ENCODE measurements at places on chromosomes 16 and 17.

DNA sequence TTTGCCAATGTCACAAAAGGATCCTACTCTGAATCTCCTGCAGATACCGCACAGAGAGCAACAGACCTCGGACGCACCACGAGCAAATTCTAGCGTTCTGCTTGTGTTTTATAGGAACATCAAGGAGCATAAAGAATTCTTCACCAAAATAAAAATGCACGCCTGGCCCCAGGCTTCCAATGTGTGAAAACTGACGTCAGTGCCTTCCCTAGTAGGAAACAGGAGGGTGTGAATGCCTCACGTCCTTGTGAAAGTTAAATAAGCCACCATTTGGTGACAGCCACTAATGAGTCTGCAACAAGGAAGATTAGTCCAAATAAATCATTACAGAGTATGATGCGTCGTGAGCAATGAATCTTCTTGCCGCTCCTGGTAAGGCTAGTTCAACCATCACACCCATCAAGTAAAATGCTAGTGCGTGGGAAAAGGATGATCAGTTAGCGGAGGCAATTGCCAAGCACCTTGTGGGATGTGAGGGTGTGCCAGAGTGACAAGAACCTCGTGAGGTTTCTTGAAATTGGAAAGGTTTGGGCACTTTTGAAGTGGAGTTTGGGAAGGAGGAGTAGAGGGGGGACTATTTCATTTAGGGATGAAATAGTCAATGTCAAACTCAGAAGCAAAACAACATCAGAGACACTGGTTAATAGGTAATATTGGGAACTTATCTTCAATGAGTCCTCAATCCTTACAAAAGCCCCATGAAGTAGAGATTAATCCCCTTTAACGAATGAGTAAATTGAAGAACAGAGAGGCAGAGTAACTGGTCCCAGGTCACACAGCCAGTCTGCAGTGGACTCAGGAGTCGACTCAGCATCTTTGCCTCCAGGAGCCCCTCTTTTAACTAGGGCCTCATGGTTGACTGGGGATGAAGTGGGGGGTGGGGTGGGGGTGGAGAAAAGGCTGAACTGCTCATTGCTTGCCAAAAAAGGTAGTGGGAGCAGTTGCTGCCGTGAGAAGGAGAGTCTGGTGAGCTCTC lies 238.8 kb downstream of the SLC39A11 start:
- DNase-seq: no peak

DNA sequence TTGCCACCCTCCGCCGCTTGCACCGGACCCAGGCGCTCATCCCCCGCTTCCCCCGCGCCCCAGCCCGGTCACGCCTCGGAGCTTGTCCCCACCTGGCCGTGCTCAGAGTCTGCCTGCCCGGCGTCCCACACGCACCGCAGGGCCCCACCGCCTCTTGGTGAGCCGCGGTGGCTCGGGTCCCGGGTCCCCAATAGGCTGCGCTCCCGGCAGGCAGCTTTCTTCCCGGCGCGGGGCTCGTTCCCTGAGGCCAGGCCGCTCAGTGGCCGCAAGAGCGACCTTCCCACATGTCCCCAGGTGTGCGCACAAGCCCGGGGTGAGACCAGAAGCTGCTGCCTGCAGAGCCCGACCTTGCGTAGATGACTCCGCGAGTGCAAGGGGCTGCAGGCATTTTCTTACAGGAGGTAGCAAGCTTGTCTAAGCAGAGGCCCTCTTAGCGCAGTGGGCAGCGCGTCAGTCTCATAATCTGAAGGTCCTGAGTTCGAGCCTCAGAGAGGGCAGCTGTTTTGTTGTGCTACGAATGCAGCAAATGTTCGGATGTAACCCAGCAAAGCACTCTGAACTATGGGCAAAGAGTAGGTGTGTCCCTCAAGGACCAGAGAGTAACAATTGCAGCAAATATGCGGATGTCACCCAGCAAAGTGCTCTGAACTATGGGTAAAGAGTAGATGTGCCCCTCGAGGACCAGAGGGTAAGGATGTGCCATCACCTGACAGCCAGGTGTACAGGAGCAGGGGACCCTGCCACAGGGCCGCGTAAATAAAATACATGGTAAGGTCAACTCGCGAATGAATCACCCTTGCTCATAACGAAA lies 15.6 kb downstream of the TLE7 start:
- DNase-seq: no peak

- no peak for DNase-seq
Observed at GRCh38 chr17:53227514-53227913, 595.2 kb upstream of the KIF2B start.

- no peak for DNase-seq
Observed at GRCh38 chr17:79721993-79722671, 8.6 kb upstream of the ENPP7 start.

DNA sequence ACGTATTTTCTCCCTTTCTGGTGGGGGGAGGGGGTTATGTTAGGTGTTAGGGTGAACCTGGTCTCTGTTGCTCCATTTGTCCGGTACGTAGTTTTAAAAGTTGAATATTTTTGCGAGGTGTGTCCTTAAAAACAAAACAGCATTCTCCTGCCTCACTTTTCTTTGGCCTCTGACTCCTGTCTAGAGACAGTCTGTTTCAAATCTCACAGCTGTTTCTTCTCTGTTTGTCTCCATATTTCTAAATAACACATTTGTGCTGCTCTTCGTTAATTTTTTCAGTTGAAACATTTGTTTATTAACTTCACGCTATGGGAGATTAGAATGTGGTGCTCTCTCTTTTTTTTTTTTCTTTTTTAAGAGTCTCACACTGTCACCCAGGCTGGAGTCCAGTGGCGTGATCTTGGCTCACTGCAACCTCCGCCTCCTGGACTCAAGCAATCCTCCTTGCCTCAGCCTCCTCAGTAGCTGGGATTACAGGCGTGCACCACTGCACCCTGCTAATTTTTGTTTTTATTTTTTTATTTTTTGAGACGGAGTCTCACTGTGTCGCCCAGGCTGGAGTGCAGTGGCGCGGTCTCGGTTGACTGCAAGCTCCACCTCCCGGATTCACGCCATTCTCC lies 31.7 kb downstream of the RPA1 start:
- no peak for DNase-seq

- DNase-seq: no peak
Observed at GRCh38 chr17:42225646-42226045, 31.4 kb upstream of the GHDC start.

DNA sequence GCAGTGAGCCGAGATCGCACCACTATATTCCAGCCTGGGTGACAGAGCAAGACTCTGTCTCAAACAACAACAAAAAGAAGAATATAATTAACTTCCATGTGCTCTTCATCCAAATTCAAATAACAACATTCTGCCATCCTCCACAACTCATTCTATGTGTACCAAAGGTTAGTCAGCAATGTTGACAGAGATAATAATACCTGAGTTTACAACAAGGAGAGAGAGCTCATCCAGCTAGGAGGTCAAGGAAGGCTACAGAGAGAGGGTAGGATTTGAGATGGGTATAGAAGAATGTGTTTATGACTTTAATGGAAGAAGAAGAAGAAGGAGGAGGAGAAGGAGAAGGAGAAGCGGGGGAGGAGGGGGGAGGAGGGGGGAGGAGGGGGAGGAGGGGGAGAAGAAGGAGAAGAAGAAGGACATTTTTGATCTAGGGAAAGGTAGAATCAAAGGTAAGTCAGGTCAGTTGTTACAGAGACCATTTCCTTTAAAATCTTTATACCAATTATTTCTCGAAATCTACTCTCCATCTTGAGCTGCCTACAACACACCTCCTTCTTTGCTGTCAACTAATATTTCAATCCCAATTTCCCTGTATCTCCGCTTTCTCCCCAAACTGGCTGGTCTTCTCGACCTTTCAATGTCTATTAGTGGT lies 10.1 kb upstream of the HSF5 start:
- DNase-seq: no peak

DNA sequence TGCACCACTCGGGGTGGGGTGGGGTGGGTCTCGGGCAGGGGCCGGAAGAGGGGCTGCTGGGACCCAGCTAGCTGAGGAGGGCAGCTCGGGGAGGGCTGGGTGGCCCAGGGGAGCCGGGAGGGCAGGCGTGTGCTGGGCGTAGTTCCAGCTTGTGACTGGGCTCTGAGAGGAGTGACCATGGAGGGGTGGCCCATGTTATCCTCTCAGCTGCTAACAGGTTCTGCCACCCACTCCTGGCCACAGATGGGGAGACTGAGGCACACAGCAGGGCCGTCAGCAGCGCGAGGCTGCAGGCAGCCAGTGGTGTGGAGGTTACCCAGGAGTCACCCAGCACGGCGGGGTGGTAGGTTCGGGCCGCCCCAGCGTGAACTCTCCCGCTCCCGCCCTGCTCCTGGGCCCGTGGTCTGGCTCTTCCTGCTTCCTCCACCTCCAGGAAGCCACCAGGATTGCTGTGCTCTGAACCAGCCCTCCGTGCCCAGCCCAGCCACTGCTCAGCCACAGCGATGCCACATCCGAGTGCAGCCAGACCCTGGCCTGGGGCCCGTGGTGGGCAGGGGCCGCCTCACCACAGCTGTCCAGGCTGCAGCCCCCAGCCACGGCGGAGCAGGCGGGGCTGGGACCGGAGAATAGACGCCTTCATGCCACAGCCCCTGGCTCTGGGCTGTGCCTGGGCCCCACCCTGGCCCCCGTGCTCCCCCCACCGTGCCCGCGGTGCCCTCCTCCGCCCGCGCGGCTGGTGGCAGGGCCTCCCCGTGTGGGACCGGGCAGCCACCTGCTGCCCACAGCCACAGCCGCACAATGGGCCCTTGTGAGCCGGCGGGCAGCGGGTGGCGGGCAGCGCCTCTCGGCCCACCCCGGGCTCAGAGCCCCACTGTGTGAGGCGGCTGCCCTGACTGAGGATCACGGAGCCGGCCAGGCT lies 26.3 kb upstream of the SSTR5 start:
- no peak for DNase-seq

DNA sequence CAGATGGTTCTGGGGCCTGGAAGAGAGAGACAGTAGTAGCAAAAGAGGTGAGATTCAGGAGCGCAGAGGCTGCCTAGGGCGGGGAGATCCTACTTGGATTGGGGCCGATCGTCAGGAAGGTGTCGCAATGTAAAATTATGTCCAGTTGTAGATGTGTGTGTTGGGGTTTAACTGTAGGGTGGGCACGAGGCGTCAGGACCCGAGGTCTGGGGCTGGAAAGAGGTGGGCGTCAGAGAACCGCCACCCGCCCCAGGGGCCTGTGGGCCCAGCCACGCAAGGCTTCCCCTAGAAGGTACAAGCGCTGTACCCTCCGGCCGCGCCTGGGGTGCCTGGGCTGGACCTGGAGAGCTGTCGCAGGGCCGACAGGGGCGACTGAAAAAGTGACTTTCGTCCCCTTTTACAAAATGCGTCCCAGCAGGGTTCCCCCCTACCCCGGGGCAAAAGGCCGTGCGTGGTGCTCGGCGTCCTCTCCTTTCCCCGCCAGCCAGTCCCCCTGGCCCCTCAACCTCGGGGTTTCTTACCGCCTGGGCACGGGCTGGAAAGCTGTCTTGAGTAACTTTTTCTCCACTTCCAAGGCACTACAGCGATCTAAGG lies 2.8 kb downstream of the IRX3 start:
- DNase-seq: no peak

GRCh38 chr16:29126057-29126494 lies 141.2 kb downstream of the LAT start:
- DNase-seq: no peak

DNA sequence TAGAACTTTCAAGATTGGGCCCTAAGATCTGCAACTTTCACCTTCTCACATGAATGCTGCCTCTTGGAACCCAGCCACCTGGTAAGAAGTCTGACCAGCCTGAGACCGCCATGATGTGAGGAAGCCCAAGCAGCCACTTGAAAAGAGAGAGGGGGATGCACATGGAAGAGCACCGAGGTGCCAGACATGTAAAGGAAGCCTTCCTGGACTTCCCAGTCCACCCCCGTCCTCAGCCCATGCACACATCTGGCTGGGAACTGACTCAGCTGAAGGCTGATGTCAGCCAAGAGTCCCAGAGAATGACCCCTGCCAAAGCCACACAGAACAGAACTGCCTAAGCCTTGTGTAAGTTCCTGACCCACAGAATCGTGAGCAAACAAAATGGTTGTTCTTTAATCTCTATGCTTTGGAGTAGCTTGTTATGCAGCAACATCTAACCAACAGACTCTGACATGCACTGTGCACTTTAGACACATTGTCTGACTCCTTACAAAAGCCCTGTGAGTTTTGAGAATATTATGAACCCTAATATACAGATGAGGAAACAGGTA lies 86.7 kb downstream of the RMI2 start:
- no peak for DNase-seq

DNA sequence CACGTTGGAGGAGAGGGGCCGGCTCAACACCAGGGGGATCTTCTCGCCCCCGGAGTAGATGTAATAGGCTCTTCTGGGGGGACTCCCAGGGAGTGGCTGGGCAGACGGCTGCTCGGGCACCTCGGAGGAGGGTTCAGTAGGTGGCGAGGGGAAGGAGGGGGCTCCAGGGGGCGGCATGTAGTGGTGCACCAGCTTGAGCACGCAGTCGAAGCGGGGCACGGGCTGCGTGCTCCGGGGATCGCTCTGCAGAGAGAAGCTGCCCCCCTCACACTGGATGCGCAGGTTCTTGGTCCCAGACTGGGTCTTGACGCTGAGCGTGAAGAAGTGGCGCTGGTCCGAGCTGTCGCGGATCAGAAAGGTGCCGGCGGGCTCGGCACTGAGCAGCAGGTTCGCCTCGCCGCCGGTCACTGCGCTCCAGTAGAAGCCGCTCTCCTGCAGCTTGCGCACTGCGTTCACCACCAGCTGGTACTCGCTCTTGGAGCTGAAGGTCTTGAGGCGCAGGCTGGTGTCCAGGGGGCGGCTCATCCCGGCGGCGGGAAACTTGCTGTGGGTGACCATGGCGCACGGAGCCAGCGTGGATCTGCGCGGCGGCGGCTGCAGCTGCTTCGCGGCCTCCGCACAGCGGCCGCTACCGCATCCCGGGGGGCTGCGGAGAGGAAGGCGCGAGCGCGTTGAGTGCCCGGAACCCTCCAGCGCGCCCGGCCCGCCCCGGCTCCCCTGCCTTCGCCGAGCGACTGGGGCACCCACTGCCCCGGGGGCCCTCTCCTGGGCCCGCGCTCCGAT lies 1.1 kb downstream of the SOCS3 start:
- DNase-seq: no peak

- DNase-seq: no peak
Observed at GRCh38 chr16:17305694-17306093, 165.1 kb downstream of the XYLT1 start.

GRCh38 chr17:8119581-8120519 lies 1.5 kb upstream of the ALOXE3 start:
- peak; percentile 61 for DNase-seq
